Foreskin fibroblast (primary cell): ENCODE measurements at places on chromosomes 6 and 20.

DNA sequence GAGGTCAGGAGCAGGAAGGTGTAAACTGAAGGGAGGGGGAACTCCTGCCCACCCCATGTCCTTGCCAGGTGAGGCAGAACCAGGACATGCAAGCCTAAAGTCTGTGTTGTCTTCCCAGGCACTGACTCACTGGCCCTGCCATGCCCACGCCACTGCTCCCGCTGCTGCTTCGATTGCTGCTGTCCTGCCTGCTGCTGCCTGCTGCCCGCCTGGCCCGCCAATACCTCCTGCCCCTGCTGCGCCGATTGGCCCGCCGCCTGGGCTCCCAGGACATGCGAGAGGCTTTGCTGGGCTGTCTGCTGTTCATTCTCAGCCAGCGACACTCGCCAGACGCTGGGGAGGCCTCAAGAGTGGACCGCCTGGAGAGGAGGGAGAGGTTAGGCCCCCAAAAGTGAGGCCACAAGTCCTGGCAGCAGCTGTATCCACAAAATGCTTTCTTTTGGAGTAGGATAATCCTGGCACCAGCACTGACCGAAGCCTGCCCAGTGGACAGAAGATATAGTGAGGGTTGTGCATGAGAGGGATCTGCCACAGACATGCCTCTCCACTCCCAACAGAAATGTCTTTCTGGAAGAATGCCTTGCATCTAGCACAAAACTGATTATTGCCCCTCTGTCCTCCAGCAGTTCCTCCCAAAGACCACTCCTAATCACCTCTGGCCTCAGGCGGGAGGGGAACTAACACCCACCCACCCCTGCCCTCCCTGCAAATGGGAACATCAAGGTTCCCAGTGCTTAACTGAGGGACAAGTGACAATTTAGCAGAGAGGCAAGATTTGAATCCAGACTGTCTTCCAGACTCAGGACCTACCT, 812 bp downstream of the MYMX start:
- DNase-seq, result no peak

DNA sequence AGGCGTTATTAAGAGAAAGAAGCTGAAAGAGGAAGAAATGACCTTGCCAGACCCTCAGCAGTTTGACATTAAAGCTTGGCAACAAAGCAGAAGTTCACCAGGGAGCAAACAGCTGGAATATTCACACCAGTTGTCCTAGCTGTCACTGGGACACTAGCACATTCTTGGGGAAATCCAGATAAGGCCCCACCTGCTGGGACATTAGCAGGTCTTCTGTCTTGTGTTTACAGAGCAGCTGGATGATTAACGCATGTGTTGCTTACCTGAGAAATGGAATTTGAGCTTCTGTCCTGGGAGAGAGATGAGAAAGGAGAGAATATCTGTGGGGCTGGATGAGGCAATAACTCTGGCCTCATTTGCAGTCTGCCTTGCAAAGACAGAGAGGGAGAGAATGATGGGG, 137.6 kb upstream of the RIN2 start:
- DNase-seq, result no peak

DNA sequence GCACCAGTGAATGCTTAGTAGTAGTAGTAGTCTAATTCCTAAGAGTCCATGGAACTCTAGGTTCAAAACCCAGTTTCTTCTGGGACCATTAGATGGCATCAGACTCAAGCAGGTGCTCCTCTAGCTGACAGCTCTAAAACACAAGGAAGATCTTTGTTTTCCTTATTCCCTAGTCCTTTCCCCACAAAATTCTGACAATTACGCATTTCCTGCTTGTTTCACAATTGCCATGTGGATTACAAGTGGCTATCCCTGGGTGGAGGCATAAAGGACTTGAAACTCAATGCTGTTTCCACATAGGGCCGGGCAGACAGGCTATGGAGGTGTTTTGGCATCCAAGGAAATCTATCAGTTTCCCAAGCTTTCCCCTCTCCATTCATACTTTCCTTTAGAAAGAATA, 9.2 kb upstream of the HLA-DOB start:
- DNase-seq, result peak; percentile 68

- DNase-seq, result no peak
These were observed 110.9 kb upstream of the AKAP12 start for GRCh38 chr6:151128763-151129370.

- DNase-seq, result no peak
These were observed 193.0 kb upstream of the TSHZ2 start for GRCh38 chr20:52779125-52779524.

DNA sequence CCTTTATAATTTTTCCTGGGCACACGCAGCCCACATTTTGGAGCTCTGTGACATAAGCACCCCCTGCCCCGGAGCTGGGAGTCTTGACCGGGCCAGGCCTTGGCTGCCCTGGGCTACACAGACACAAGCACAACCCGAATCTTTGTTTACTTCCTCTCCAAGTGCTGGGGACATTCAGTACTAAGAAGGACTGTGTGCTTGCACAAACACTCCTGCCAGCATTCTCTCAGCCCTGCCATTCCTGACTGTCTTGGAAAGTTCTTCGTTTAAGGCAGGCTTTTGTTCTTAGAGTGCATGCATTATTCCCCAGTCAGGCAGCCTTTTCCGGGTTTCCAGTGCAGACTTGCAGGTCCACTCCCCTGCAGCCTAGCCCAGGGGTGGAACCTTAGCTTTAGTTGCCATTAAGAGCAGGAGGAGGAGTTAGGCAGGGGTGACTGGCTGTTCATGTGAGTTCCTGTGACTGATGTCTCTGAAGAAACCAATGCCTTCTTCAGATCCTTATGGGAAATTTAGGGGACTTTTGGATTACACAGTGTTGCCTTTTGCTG, 28.6 kb downstream of the FOXO3 start:
- peak; percentile 53 for DNase-seq

DNA sequence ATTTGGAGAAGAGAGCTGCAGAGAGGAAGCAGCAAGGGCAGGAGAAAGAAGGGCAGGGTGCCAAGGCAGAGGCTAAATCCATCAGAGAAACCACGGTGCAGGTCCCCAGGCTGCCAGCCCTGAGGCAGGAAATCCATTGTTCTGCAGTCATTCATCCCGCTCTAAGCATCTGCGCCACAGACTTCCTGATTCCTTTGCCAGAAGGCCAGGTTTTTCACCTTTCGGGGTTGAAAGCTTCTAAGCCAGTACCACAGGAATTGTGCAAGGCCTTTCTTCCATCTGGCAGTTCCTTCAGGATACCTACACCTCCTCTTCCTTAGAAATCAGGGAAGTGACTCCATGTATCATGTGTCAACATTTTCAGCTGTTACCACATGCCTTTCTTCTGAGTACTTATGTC, 45.6 kb downstream of the ADGRF5 start:
- no peak for DNase-seq

- no peak for DNase-seq
These were observed 791.0 kb upstream of the HS3ST5 start for GRCh38 chr6:115133790-115134189.

GRCh38 chr20:32336918-32337347, 21.2 kb upstream of the ASXL1 start:
- DNase-seq, result peak; percentile 63

DNA sequence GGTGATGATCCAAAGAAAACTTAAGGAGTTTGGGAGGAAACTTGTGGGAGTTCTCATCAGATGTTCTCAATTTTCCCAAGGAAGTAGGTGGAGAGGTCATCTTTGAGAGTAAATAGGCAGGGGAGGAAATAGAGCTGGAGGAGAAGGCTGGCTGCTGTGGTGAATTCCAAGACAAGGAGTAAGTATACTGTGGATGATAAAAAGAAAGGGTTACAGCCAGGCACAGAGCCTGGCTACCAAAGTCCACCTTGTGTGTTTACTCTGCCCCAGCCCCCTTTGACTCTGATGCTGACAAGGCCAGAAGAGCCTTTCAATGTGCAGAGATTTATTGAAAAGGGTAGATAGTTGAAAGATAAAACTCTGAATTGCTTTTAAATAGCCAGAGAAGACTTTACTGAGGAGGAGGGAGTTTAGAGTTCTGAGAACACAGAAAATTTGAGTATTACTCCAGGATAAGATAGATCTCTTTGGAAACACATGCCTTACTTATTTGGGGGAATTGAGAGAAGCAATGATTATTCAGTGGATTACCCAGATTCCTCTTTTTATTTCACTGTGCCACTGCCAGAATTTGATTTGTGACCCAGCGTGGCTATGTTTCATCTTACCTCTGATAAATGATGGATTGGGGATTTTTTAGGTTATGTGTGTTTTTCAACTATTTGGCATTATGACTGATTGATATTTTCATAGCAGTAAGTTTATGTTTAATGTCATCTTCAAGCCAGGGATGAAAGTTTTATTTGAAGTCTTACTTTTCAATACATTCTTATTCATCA, 182.6 kb upstream of the JAG1 start:
- peak; percentile 34 for DNase-seq

DNA sequence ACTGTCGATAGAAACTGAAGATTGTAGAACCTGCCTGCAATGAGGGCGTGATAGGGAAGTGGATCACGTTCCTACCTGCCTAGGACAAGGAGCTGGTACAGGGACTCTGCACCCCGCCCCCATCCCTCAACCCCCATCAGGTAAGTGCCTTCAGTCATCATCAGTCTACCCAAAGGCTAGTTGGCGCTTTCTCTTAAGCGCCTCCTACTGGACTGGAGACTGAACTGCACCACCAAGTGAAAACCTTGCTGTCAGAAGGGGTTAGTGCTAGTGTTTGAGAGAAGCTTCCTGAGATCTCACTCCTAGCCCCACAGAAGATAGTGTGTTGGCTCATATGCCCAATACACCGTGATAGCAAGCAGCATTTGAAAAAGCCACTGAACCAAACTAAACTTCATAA, 706.5 kb upstream of the MAN1A1 start:
- DNase-seq, result no peak

GRCh38 chr6:30200551-30201281, 12.5 kb downstream of the TRIM26 start:
- DNase-seq, result no peak

DNA sequence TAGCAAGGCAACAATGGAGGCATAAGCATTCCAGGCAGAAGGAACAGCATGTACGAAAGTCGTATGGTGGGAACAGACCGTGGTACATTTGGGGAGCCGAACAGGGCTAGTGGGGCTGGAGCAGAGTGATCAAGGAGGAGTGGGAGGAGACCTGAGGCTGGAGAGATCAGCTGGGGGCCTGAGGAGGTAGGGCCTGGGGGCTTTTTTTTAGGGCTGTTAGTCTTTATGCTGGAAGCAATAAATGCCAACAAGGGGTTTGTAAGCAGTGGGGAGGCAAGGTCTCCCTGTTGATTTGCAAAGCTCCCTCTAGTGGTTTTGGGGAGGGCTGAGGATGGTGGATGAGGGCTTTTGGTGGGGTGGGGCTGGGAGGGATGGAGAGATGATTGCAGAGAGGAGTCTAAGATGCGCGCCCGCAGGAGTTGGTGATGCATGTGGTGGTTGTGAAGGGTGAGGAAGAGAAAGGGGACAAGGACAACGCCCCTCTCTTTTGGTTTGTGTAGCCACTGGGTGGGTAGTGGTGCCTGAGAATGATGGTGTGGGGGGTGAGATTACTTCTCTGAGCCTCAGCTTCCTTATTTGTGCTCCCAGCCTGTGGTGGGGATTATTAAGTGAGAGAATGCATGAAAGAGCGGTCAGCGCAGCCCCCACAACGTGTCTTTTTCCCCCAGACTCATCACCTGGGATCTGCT, 74.1 kb upstream of the TOX2 start:
- DNase-seq, result peak; percentile 44

- DNase-seq, result no peak
These were observed 153.3 kb upstream of the ARG1 start for GRCh38 chr6:131419702-131420101.

- no peak for DNase-seq
These were observed 76.9 kb downstream of the FIG4 start for GRCh38 chr6:109767961-109768360.

DNA sequence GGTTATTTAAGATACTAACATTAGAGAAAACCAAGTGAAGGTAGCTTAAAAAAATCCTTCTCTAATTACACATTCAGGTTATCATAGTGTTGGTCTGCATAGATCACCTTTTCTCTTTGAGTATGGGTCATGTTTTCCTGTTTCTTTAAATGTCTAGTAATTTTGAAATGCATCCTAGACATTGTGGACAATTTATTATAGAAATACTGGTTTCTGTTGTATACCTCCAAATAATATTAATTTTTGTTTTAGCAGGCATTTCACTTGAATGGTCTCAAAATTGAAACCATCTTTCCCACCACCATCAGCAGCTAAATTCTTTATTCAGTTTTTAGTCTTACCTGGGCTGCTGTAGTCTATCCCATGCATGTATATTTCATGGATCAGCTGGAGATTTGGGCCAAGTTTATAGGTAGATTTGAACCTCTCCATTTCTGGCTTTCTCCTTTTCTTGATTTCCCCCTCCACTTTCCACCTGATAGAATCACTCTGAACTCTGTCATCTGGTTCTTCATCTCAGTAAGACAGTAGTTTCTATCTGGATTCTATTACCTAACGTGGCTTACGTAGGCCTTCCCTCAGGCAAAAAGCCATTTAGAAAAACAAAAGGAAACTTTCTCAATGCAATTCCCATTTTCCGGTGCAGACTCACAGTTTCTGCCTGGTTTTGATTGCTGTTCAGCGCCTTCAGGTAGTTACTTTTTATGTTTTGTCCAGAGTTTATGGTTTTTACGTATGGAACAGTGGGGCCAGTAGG, 52.3 kb downstream of the ZFAND3 start:
- no peak for DNase-seq

- DNase-seq, result peak; percentile 71
These were observed 35.9 kb downstream of the EPM2A start for GRCh38 chr6:145699462-145699861.

DNA sequence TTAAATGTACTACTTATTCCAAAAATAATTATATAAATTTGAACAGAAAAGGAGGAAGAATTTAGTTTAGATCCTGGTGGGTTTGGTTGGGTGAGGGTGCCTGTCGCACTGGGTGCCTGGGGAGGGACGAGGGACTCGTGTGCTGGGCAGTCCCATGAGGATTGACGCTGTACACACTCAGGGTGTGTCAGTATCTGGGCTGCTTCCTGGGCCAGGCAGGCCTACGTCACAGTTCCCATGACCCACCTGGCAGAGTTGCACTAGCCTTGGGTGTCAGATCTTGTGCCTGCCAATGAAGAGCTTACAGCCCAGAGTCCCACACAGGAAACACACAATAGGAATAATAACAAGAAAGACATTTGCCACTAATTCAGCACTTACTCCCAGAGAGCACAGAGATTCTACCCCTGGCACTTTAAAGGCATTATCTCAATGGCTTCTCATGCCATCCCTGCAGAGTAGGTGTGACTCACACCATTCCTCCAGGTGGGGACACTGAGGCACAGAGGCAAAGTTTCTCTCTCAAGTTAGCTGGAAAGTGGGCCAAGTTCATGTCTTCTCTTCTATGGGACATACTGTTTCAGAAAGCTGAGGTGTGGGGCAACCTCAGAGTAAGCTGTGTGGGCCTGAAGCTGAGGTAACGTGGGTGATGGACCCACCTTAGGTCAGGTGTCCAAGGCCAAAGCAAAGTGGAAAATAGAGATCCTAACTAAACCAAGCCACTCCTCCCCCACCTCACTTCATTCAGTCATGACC, 1.3 kb upstream of the SDCBP2 start:
- no peak for DNase-seq

DNA sequence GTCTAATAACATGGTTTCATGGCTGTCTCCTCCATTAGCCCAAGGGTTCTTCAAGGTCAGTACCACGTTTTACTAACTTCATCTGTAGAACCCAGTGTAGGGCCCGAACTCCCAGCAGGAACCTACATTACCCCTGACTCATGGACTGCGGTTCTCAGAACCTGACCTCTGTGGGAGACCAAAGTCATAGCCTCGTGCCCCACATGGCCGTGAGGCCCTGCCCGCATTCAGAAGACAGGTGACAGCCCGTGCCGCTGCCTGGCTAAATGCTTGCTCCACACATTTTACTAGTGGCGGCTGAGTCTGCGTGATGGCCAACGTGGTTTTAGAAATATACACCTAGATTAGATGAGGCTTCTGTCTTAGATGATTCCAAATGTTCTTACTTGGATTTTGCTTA, 94.9 kb downstream of the CDH4 start:
- no peak for DNase-seq
